ENCODE measurements at places on chromosomes 5 and 9. TPM values are rescaled to one million over a fixed set of nuclear protein-coding genes. Genes with fewer than 3 reads are reported as not detected.

The CDC25C gene
- total RNA-seq = 10.8 TPM

The PCDHA8 gene
- not detected for total RNA-seq

The PCSK5 gene
- total RNA-seq = 4.9 TPM

The PKD2L2 gene
- total RNA-seq = not detected

The OR13C2 gene
- not detected for total RNA-seq

The GABRA1 gene
- not detected for total RNA-seq

The TPM2 gene
- total RNA-seq = 14.9 TPM

The CRAT gene
- total RNA-seq = 13.6 TPM

The OR1J2 gene
- total RNA-seq = not detected

The ACER2 gene
- total RNA-seq = 2.6 TPM

The ADRA1B gene
- not detected for total RNA-seq

The LCP2 gene
- total RNA-seq = 316 TPM

The PDCD1LG2 gene
- 1.0 TPM for total RNA-seq

The ZDHHC11B gene
- total RNA-seq = not detected

The TXNDC8 gene
- total RNA-seq = not detected

The RANBP17 gene
- not detected for total RNA-seq

The SPATA6L gene
- total RNA-seq = 0.43 TPM

The PRR16 gene
- not detected for total RNA-seq

The SELENOP gene
- total RNA-seq = not detected

The AJM1 gene
- 5.6 TPM for total RNA-seq

The PCDHB6 gene
- not detected for total RNA-seq

The CDKN2A gene
- total RNA-seq = 35.1 TPM

The ARHGAP26 gene
- 18.2 TPM for total RNA-seq

The SSBP2 gene
- total RNA-seq = 31.5 TPM

The WDR38 gene
- not detected for total RNA-seq

The OR1Q1 gene
- not detected for total RNA-seq

The LCN12 gene
- 2.8 TPM for total RNA-seq

The TJP2 gene
- 24.5 TPM for total RNA-seq

The CCL27 gene
- total RNA-seq = not detected

The FCN2 gene
- not detected for total RNA-seq

The GKAP1 gene
- 7.7 TPM for total RNA-seq

The TMEM174 gene
- not detected for total RNA-seq

The GPR151 gene
- total RNA-seq = not detected

The UBAP2 gene
- total RNA-seq = 47.7 TPM

The NME5 gene
- total RNA-seq = not detected

The C5orf52 gene
- total RNA-seq = not detected

The GABRA6 gene
- total RNA-seq = not detected

The SWI5 gene
- 12.1 TPM for total RNA-seq

The ZNF483 gene
- total RNA-seq = 2.8 TPM

The PPP1R26 gene
- 0.10 TPM for total RNA-seq

The SVEP1 gene
- total RNA-seq = not detected

The PWWP2A gene
- total RNA-seq = 26.5 TPM

The GPSM1 gene
- total RNA-seq = 7.3 TPM

The GRM6 gene
- not detected for total RNA-seq

The MOB3B gene
- total RNA-seq = 2.8 TPM

The MAP1B gene
- not detected for total RNA-seq

The CDK7 gene
- total RNA-seq = 19.7 TPM

The LAMC3 gene
- 0.22 TPM for total RNA-seq

The SPATA31C1 gene
- total RNA-seq = not detected

The CCNB1 gene
- total RNA-seq = 122 TPM

The TEX48 gene
- not detected for total RNA-seq

The NR6A1 gene
- 0.19 TPM for total RNA-seq

The TSSK1B gene
- not detected for total RNA-seq

The F12 gene
- 0.70 TPM for total RNA-seq

The PRLR gene
- total RNA-seq = not detected
